HEK293T (cell line): ENCODE measurements at places on chromosomes 3 and 15.

GRCh38 chr3:30663533-30664241 is 57.3 kb downstream of the TGFBR2 start:
- no peak for DNase-seq

DNA sequence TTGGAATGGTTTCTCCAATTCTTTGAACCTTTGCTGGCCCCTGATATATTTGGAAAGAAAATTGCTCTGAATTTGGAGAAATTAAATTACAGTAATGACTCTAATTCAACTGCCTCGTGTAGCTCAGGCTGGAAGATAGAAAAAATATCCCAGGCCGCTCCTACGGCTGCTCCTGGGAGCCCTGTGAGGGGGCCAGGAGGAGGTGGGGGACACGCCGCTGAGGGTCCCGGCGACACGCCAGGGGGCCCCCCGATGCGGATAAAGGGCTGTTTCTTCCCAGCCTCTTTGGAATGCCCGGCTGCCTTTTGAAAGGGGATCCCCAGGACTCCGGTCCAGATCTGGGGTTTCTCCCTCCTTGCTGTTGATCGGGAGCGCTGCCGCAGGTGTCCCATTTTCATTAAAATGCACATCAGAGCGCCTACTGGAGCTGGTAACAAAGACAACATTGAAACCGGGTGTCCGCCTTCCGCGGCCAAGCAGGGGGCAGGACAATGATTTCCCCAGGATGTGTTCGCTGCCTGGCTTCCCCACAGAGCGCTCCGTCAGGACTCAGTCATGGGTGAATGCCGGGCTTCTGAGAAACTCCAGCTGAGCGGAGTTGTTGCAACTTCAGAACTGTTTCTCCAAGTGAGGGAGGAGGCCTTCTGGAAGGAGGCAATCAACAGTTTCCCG is 200.1 kb upstream of the KBTBD8 start:
- no peak for DNase-seq

DNA sequence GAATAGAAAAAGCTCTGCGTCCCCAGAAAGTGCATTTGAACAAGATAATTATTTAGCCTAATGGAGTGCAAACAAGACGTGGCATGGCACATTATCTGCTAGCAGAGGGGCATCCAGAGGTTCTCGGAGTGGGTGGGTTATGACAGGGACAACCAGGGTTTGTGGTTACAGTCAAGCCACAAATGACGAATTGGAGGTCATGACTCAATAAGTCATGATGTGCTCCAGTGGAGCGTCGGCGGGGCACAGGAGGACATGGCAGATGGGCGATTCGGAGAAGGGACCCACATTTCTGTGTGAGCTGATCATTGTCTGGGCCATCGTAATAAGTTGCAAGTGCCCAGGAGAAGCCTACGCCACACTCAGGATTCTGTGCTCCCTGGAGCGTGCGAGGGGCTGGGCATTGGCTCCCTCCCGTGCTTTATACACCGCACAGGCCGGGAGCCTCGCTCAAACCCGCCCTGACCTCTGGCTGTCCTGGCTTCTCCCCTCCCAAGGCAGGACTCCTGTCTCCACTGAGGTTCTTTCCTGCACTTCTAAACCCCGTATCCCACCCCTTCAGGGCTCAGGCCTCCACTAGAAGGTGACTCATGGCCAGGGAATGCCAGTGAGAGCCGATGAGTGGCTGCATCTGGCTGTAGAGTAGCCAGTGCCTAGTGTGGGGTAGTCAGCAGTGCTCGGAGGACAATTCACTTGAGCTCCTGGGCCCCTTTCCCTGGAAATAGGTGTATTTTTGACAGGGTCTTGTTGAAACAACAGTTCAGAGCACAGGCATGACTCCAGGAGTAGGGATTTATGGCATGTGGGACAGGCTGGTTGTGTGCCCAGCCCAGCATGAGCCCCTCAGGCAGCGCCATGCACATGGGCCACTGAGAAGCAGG is 67.4 kb downstream of the GRIP2 start:
- no peak for DNase-seq

- no peak for DNase-seq
Measured at GRCh38 chr15:56894601-56895000, 23.8 kb upstream of the TCF12 start.

GRCh38 chr3:63689285-63689684 is 36.8 kb downstream of the SNTN start:
- DNase-seq: no peak

GRCh38 chr3:46324036-46324435 is 29.9 kb upstream of the CCR2 start:
- no peak for DNase-seq

DNA sequence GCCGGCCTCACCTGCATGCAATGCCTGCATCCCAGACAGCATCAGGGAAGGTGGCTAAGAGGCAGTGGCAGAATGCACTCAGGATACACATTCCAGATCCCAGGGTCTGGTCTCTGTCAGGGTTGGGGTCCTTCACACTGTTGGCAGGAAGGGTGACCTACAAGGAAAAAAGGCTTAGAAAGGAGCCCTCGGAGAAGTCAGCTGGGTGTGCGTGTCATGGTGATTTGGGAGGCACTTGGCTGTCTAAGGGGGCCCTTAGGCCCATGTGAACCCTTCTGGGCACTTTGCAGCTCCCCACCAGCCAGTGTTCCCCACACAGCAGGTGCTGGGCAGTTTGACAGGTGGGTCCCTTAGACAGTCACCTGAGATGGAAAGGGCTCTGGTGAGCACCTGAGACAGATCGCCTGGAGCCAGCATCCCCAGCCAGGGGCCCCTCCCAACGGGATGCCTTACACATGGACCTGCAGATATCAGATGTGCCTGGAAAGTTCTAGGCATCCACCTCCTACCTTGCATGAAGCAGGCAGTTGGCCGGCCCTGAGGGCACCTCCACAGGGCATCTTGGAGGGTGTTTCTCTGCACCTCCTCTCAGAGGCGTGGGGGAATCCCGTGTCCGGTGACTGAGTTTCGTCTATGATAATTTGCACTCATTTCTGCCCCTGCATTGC is 131.6 kb downstream of the LRRK1 start:
- DNase-seq: no peak
